GM13976 (cell line): ENCODE measurements at places on chromosomes 1 and 21.

GRCh38 chr1:201563941-201564340 is 25.0 kb downstream of the NAV1 start:
- no peak for DNase-seq

DNA sequence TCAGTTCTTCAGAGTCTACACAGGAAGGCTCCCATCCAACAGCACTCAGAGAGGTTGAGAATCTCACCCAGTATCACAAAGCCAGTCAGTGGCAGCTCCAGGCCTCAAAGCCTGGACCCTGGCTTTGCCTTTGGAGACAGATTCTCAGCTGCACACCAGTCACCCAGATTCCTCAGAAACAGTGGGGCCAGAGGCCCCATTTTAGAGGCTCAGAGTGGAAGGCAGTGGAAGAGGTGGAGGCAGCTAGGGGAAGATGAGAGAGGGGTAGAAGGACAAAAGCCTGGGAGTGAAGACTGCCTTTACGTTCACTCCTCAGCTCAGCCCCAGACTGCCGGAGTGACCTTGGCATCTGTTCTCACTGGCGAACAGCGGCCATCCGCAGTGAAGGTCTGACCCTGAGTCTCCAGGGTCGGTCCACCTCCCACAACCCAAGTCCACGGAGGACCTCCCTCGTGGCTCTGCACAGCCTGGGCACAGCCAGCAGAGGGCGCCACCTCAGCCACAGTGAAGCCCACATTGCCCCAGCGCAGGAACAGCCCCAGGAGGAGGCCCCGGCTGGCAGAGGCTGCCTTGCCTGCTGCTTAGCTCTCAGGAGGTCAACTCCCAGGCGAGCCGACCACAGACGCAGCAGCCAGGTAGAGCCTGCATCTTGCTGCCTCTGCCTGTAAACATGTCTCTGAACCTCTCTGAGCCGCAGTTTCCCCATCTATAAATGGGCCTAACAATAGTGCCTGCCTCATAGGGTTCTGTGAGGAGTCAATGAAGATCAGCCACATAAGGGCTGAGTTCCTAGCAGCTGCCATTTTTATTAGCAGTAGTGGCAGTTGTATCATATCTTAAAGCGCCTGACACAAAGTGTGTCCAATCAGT is 5.9 kb upstream of the FNDC5 start:
- peak; percentile 86 for DNase-seq

- no peak for DNase-seq
Observed at GRCh38 chr1:205472737-205473441, 17.0 kb upstream of the BLACAT1 start.

DNA sequence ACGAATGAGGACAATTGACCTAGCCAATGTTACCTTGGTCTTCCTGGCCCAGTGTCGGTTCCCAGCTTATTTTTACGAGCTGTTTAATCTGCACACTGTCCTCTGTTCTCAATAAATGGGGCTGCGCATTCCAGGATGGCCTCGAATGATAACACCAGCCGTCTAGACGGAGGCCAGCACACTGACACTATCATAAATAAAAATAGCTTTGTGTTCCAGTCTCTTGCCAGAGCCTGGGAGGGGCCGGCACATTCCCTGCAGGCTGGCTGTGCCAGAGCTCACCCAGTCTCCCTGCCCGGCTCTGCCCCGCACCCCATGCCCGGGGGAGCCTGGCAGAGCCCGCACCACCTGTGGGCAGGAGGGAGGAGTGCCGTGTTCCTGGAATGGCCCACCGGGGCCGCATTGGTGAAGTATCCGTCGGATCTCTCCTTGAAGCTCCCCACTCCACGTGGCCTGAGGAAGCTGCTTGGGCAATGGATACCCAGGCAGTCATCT is 92.1 kb downstream of the SPSB1 start:
- no peak for DNase-seq

DNA sequence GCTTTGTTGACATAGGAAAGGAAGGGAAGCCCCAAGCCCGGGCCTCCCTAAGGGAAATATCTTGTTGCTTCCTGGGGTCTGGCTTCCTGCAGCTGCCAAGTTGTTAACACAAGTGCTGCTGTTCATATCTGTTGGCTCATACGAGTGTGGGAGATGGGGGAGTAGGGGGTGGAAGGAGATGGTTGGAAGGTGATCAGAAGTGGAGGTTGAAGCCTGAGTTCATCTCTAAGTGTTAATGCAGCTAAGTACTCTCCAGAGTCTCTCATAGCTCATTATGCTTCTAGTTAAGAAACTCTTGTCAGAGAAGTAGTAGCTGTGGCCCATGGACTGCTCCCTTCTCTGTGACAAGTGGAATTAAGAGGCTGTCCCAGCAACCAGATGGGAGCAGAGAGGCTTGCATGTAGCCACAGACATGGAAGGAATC is 319.2 kb upstream of the SPAG17 start:
- DNase-seq, result no peak

DNA sequence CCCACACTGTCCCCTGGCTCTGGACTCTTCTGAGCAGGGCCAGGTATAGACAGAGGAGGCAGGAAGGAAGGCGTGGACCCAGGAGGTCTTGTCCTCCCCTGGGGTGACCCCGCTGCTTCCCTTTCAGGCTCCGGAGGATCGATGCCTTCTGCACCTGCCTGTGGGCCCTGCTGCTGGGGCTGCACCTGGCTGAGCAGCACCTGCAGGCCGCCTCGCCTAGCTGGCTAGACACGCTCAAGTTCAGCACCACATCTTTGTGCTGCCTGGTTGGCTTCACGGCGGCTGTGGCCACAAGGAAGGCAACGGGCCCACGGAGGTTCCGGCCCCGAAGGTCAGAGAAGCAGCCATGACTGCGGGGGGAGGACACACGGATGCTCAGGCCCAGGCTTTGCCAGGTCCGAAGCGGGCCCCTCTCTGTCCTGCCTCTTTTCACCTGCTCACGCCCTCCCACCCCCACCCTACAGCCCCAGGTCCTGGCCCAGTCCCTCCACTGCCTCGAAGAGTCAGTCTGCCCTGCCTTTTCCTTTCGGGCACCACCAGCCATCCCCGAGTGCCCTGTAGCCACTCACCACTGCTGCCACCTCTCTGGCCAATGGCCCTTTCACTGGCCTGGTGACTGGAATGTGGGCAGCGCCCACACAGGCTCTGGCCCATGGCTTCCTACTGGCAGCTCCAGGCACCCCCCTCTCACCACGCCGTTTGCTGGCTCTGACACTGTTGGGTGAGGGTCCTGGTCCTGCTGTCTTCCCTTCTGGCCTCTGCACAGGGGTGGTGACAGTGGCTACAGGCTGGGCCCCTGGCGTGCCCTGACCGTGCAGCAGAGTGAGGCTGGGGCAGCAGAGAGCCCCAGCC is 13.5 kb downstream of the TMEM201 start:
- DNase-seq, result no peak
